ENCODE measurements at places on chromosomes 11 and 22.

DNA sequence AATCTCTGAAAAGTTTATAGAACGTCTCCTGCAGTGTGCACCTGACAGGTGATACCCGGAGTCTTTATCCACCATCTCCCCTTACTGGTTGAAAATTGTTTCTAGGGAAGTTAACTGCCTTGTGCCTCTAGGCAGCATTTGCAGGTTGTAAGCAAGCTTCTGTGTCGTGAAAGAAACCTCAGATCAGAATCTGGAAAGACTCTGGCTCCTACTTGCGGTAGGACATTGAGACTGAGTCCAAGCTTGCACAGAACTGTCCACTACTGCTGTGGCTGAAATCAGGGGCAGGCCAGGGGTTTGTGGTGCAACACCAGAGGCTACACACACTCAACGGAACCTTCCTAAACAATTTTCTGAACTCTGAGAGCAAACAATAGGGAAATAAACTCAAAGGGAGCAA lies 34.8 kb upstream of the MYOD1 start:
- no peak for DNase-seq

DNA sequence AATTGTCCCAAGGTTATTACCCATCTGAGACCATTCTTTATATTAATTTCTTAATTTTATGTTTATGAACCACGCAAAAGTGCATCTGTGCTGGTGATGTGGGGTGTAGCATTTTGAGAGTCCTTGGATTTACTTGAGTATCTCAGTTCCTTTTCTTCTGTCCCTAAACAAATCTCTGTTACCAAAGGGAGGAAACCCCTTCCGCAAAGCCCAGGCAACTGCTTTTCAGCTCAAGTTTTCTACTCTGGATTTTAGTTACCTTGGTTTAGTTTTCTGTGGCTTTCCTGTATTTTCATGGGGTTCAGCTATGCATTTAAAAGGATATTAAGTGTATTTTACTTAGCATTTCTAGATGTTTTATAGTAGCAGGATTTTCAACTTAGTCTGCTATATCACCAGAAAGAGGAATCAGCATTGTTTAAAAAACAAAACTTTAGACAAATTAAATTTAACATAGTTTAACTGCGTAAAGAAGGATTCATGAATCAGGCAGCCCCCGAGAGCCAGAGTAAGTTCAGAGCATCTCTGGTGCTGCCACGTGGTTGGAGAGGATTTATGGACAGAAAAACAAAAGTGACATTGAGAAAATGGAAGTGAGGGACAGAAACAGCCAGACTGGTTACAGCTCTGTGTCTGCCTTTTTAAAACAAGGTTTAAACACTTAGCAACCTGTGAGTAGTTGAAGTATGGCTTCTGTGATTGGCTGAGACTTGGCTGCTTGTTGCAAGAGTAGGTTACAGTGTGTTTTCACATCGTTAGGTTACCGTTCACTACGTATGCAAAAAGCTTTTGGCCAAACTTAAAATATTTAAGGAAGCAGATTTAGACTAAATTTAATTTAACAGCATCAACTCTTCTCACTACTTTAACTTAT lies 9.6 kb downstream of the ADM start:
- no peak for DNase-seq

DNA sequence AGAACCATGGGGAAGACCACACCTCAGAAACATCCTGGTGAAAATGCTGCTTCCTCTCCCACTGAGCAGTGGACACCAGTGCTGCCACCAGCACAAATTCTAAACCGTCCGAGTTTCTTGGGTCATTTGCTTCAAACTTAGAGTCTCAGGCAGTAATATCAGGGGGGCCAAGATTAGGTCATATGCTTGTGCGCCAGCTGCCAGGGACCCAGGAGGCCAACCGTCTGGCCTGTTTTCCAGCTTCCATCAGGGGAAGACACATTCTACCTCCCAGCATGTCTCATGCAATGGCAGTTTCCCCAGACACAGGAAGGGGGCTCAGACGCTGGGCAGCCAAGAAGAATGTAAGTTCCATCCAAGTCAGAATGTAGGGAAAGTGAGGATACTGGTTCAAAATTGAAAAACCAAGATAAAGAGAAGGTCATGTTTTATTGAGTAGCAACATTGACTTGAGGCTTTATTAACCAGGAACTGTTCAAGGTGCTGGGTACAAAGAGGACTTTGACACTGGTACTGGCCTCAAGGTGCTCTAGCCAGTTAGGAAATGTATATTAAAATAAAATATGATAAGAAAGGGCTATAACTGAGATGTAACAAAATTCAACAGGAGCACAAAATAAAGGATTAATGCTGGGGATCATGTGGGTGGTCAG lies 59.7 kb upstream of the EED start:
- DNase-seq: no peak

- DNase-seq: no peak
Observed at GRCh38 chr11:33703234-33703633, 2.6 kb upstream of the C11orf91 start.

DNA sequence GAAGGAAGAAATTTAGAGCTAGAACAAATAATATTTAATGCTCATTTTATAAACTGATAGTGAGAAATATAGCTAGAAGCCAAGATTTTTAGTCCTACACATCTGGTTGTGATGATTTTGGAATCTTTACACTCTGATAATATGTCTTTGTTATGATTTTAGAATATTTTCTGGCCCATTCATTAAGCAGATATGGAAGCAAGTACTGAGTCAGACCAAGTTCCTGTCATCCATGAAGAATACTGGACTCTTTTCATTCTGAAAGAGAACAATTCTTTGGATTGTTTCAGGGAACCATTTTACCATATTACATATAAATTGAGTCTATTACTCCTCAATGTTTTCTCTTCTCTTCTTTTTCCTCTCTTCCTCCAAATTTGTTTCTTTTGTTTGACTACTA lies 227.4 kb downstream of the TMEM135 start:
- no peak for DNase-seq

DNA sequence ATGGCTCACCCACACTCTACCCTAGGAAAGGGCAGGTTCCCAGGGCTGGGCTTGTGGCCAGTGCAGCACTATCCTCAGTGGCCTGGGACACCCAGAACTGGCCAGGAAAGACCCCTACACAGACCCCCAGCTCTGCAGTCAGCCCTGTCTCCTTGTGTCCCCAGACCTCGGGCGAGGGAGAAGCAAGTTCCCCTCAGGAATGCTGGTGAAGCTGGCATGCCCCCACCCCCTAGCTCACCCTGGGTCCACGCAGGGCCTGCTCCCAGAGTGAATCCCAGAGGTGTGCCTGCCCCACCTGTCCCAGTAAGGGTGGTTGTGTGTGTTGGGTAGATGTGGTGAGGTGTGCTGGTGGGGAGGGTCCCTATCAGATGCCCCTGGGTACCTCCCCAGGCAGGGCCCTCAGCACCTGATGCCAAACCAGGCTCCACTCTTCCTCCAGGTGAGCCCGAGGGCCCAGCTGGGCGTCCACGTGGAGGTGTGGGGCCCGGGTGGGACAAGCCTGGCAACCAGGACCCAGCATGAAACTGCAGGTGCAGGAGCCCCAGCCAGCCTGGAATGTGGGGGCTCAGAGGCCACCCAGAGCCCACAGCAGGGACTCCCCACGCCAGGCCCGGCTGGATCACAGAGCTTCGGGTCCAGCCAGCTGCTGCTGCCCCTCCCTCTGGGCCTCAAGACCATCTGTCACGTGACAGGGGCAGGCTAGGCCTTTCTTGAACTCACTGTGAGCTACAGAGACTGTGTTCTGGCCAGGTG lies 48.4 kb upstream of the KCNQ1OT1 start:
- no peak for DNase-seq

DNA sequence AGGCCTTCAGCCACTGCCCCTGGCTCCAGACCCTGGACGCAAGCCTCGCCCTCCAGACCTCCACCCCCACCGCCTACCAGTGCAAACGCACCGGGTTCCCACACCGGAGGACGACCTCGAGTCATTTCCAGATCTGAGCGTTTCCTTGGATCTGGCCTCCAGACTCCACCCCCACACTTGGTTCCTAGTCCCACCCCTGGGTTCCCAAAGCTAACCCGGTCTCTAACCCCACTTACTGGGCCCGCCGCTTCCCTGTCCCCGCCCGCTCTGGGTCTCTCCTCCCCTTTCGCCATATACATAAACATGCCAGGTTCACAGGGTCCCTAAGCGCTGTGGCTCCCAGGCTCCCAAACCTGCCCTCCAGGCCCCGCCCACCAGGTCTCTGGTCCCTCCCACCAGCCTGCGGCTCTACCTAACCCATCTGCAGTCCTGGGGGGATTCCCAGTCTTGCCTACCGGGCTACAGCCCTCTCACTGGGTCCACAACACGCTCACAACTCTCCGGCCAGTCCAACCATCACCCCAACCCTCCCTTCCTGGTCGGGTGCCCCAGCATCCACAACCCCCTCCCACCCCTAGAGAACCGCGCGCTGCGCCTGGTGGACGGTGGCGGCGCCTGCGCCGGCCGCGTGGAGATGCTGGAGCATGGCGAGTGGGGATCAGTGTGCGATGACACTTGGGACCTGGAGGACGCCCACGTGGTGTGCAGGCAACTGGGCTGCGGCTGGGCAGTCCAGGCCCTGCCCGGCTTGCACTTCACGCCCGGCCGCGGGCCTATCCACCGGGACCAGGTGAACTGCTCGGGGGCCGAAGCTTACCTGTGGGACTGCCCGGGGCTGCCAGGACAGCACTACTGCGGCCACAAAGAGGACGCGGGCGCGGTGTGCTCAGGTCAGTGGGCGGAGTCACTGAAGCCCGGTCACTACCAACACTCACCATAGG lies 36.7 kb downstream of the CD6 start:
- no peak for DNase-seq

DNA sequence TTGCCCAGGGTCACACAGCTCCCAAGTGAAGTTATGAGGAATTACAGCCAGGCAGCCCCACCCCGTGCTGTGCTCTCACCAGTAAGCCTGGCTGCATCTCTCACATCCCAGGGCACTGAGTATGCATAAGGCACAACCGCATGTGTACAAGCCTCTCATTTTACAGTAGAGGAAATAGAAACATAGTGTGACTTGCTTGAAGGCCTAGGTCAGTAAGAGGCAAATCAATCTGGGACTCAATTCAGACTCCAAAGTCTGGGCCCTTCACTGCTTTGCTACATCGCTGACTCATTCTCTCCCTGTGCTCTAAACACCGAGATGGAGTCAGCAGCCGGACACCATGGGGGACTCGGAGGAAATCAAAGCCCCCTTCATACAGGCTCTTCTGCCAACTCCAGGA lies 7.9 kb downstream of the ABTB2 start:
- DNase-seq: no peak

GRCh38 chr11:125502198-125502597 lies 6.1 kb upstream of the FEZ1 start:
- no peak for DNase-seq
